ENCODE measurements at places on chromosomes 11 and 22.
A peak's percentile ranks its signal among the peaks of the same experiment; 100 is the strongest.

GRCh38 chr11:117484156-117484555, 156.5 kb downstream of the CEP164 start:
- no peaks in the 10 kb centered on the region for H3K4me1 ChIP-seq
- no peak overlapping the region for H3K4me3 ChIP-seq
- H3K36me3 ChIP-seq, result no peaks in the 10 kb centered on the region
- DNase-seq, result no peak
- H3K27ac ChIP-seq, result no peak overlapping the region

- peak; percentile 79 for DNase-seq
- H3K4me3 ChIP-seq, result peak overlapping the region; percentile 84
- H3K27ac ChIP-seq, result peak overlapping the region; percentile 78
Measured at GRCh38 chr11:124746621-124747243, 5.3 kb downstream of the VSIG2 start.

- H3K27me3 ChIP-seq, result peaks cover 10% of the 10 kb centered on the region
- no peaks in the 10 kb centered on the region for H3K36me3 ChIP-seq
- DNase-seq, result no peak
- H3K4me1 ChIP-seq, result no peaks in the 10 kb centered on the region
Measured at GRCh38 chr11:122604621-122605020, 50.9 kb upstream of the UBASH3B start.

GRCh38 chr11:44260081-44260480, 49.9 kb downstream of the ALX4 start:
- DNase-seq, result no peak
- H3K27ac ChIP-seq, result no peak overlapping the region
- no peaks in the 10 kb centered on the region for H3K27me3 ChIP-seq
- H3K4me3 ChIP-seq, result no peak overlapping the region

DNA sequence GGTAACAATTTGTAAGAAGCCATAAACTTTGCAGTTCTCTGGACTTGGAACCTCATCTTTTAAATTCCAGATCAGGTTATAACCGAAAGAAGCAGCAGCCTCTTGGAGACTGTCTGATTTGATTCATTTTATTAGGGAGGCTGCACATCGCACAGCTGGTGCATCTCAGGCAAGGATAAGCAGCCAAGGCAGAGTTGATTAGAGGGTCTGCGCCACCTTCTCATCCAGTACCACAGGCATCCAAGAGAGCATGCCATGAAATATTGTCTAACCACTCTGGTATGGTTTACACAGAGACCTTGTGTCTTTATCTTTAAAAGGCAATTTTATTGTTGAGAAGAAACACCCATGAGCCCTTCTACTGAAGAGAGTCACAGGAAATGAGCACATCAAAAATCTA, 16.2 kb upstream of the CWF19L2 start:
- H3K36me3 ChIP-seq, result peaks cover 1% of the 10 kb centered on the region
- H3K4me1 ChIP-seq, result no peaks in the 10 kb centered on the region
- H3K4me3 ChIP-seq, result no peak overlapping the region
- no peak overlapping the region for H3K27ac ChIP-seq

GRCh38 chr11:68053981-68054812, 15.4 kb downstream of the TCIRG1 start:
- no peaks in the 10 kb centered on the region for H3K27me3 ChIP-seq
- no peak overlapping the region for H3K27ac ChIP-seq
- peaks cover 3% of the 10 kb centered on the region for H3K36me3 ChIP-seq
- peaks cover 2% of the 10 kb centered on the region for H3K4me1 ChIP-seq
- no peak overlapping the region for H3K4me3 ChIP-seq
- DNase-seq, result no peak

GRCh38 chr22:45972091-45972888, 4.7 kb downstream of the WNT7B start:
- no peak overlapping the region for H3K4me3 ChIP-seq
- no peak for DNase-seq
- peaks cover 3% of the 10 kb centered on the region for H3K4me1 ChIP-seq
- no peaks in the 10 kb centered on the region for H3K36me3 ChIP-seq

DNA sequence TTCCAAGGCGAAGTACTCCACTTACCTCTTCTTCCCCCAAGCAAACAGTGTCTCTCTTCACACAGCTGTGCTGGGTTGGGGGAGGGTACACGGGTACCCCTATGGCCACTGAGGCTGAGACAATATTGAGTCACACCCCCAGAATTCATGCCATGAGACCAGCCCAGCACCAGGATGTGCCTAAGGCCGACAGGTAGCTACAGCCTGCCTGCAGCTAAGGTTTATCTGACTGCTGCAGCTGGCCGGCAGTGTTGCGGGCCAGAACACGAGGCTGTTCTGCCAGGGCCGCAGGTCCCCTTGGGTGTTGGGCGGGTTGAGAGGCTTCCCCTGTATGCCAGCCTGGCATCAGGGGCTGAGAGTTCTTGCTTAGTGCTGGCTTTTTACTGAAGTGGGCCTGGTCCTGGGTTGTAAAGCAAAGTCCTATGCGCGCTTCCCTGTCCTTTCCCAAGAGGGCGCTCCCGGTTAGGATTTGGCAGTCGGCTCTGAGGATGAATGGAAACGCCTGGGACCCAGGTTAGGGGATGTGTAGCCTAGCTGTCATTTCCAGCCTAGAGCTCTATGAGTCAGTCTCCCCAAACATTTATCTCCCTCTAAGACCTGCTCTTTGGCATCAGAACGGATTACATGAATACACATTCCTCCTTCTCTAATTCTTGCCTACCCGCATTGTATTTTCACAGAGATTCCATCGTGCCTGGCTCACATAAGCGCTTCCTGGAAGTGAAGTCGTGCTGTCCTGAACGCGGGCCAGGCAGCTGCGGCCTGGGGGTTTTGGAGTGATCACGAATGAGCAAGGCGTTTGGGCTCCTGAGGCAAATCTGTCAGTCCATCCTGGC, 7.1 kb downstream of the USP18 start:
- H3K27ac ChIP-seq, result no peak overlapping the region
- no peaks in the 10 kb centered on the region for H3K27me3 ChIP-seq
- peaks cover 10% of the 10 kb centered on the region for H3K4me1 ChIP-seq
- H3K4me3 ChIP-seq, result no peak overlapping the region

DNA sequence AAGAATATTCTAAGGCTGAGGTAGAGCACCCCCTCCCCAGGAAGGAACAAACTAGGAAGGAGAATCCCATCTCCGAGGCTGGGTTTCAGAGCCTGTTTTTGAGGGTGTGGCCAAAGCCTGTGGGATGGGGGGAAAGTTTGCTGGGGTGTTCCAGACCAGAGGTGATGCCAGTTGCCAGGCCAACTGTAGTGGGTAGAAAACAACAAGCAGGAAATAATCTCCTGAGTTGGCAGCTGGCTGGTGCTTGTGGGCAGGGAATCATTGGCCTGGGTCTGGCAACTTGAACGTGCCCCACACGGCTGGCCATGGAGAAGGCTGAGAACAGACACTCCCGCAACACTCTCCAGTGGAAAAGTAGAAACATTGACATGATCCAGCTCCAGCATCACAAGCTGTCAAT, 385.6 kb downstream of the ETS1 start:
- H3K4me3 ChIP-seq, result no peak overlapping the region
- no peak overlapping the region for H3K27ac ChIP-seq
- H3K36me3 ChIP-seq, result peaks cover 2% of the 10 kb centered on the region
- H3K27me3 ChIP-seq, result no peaks in the 10 kb centered on the region
- DNase-seq, result no peak
- peaks cover 36% of the 10 kb centered on the region for H3K4me1 ChIP-seq

DNA sequence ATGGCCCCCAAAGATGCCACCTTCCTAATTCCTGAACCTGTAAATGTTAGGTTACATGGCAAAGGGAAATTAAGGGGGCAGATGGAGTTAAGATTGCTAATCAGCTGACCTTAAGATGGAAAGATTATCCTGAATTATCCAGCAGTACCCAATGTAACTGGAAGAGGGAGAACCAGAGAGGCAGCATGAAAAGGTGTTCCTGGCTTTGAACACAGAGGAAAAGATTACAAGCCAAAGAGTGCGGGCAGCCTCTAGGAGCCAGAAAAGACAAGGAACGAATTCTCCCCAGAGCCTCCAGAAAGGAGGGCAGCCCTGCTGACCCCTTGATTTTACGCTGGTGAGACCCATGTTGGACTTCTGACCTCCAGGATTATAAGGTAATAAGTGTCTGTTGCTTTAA, 15.1 kb upstream of the THRSP start:
- DNase-seq, result no peak
- H3K4me3 ChIP-seq, result no peak overlapping the region
- H3K27ac ChIP-seq, result no peak overlapping the region
- peaks cover 6% of the 10 kb centered on the region for H3K4me1 ChIP-seq
- no peaks in the 10 kb centered on the region for H3K27me3 ChIP-seq
- no peaks in the 10 kb centered on the region for H3K36me3 ChIP-seq

DNA sequence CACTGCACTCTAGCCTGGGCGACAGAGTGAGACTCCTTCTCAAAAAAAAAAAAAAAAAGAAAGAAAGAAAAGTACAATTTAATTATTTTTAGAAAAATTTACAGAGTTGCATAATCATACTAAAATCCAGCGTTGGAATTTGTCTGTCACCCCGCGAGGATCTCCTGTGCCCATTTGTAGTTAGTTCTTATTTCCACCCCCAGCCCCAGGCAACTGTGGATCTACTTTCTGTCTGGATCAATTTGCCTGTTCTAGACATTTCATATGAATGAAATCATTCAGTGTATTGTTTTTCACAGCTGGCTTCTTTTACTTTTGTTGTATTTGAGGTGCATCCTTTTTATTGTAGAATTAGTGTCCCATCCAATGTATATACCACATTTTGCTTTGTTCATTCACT, 102.6 kb upstream of the RASSF10 start:
- no peak overlapping the region for H3K27ac ChIP-seq
- no peak overlapping the region for H3K4me3 ChIP-seq
- no peak for DNase-seq
- H3K36me3 ChIP-seq, result no peaks in the 10 kb centered on the region
- H3K27me3 ChIP-seq, result peaks cover 4% of the 10 kb centered on the region

- peaks cover 44% of the 10 kb centered on the region for H3K27me3 ChIP-seq
- no peaks in the 10 kb centered on the region for H3K36me3 ChIP-seq
- no peak overlapping the region for H3K4me3 ChIP-seq
Measured at GRCh38 chr22:29309332-29310064, 3.0 kb downstream of the GAS2L1 start.
